ENCODE measurements at places on chromosomes 6 and 20. TPM values are rescaled to one million over a fixed set of nuclear protein-coding genes. Genes with fewer than 3 reads are reported as not detected.

Gene KCNG1
- not detected for total RNA-seq

Gene TFAP2D
- total RNA-seq = not detected

Gene ZDHHC14
- total RNA-seq = 3.0 TPM

Gene FUT9
- not detected for total RNA-seq

Gene GSTA3
- not detected for total RNA-seq

Gene AKAP12
- 0.07 TPM for total RNA-seq

Gene HEY2
- 1.3 TPM for total RNA-seq

Gene MYB
- total RNA-seq = 26.1 TPM

Gene SPATS1
- total RNA-seq = not detected

GRCh38 chr20:10261702-10262101 lies 43.1 kb downstream of the SNAP25 start:
- no peak for DNase-seq

DNA sequence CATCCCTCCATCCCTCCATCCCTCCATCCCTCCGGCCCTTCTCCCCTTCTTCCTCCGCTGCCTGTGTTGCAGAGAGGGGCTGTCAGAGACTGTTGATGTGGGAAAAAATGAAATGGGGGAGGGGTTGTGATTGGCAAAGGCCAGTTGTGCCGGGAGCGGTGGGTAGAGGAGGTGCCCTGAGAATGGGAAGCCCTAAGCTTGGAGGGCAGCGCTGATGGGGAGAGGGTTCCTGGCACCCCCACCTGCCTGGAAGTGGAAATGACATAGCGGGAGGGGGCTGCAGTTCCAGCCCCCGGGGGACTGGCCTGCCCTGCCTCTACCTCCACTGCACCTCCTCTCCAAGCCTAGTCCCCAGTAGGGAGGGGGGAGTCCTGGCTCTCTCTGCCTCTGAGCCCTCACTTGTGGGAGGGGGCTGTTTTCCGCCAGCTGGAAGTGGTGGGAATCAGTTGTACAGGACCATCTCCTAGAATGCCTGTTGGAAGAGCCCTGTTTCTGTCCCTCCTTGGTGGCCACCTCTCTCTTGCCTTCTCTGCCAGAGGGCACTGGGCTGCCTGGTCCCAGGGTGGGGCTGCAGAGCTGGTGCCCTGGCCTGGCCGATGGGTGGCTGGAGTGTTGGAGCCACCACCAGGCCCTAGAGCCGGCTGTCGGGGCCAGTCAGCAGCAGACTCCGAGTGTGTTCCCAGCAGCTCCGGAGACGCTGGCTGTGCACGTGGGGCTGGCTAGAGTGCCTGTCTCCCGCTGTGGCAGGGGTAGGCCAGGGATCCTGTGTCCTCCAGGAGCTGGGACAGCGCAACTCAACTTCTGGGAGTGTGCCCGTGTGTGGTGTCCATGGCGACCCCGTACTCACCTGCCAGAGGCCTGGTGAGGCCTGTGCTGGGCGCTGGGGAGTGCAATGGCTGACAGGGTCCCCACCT lies 1.5 kb downstream of the DLGAP4 start:
- DNase-seq = no peak

- DNase-seq = no peak
Observed at GRCh38 chr6:1987640-1988039, 257.8 kb downstream of the GMDS start.

DNA sequence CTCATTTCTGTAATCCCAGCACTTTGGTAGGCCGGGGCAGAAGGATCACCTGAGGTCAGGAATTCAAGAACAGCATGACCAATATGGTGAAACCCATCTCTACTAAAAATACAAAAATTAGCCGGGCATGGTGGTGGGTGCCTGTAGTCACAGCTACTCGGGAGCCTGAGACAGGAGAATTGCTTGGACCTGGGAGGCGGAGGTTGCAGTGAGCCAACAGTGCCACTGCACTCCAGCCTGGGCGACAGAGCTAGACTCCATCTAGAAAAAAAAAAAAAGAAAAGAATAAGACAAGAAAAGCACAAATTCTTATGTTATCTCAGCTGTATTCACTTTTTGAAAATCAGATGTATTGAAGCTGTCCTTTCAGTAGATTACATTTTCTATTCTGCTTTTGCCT lies 289.4 kb downstream of the GRIK2 start:
- no peak for DNase-seq

GRCh38 chr6:3294396-3294795 lies 35.6 kb downstream of the PSMG4 start:
- no peak for DNase-seq

- no peak for DNase-seq
Observed at GRCh38 chr6:17388365-17388764, 5.0 kb upstream of the CAP2 start.

- DNase-seq = no peak
Observed at GRCh38 chr6:144017166-144018094, 9.4 kb upstream of the PLAGL1 start.

GRCh38 chr6:142784344-142784743 lies 160.6 kb downstream of the HIVEP2 start:
- DNase-seq = peak; percentile 66

GRCh38 chr6:71444222-71444621 lies 155.6 kb downstream of the OGFRL1 start:
- DNase-seq = no peak

- DNase-seq = no peak
Observed at GRCh38 chr20:33343521-33343920, 57.8 kb downstream of the CDK5RAP1 start.

DNA sequence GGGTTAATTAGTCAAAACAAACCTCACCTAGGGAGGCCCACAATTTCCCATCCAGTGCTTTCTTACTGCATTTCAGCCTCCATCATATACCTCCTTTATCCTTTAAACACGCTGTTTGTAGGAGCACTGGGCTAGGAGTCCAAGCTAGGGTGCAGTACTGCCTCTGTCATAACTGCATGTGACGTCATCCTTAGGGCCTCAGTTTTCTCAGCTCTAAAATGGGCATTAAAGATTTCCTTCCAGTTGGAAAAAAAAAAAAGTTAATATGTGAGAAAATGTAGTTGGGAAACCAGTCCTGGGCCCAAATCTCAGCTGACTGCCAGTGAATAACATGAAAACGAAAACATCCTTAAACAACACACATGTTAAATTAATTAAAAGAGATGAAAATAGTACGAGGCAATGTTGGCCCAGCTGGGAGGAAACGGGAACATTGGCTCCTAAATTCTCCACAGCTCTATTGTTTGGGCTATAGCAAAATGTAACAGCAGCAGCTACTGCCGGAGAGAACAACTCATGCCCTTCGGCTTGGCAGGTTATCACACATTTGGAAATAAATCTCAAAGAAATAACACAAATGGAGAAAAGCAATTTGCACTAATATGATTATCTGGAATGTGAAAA lies 79.9 kb upstream of the CCDC167 start:
- DNase-seq = no peak

GRCh38 chr20:7650086-7650879 lies 290.0 kb downstream of the HAO1 start:
- peak; percentile 82 for DNase-seq

DNA sequence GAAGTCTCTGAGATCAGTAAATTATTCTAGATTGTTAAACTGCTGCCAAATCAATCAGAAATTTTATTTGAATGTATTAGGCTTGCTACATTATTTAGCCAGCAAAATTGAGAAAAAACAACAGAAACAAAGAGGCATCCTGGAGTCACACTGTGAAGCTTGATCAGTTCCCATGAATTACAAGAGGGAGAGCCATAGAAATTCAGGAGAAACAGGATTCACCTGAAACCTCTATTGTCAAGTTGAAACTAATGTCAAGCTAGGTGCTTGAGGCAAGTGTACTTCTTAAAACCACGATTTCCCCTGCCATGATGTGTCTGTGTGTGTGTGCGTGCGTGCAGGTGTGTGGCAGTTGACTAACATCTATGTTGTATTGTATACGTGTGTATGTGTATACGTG lies 439.1 kb upstream of the NOX3 start:
- DNase-seq = no peak

GRCh38 chr6:106107043-106107613 lies 21.0 kb downstream of the PRDM1 start:
- DNase-seq = no peak

- DNase-seq = no peak
Observed at GRCh38 chr6:26240157-26241032, 124.6 kb upstream of the BTN3A2 start.

- DNase-seq = no peak
Observed at GRCh38 chr6:35360349-35361138, 18.2 kb downstream of the PPARD start.

GRCh38 chr20:63064310-63064709 lies 57.5 kb upstream of the BHLHE23 start:
- no peak for DNase-seq

GRCh38 chr6:157069585-157069984 lies 253.7 kb downstream of the TMEM242 start:
- DNase-seq = no peak

DNA sequence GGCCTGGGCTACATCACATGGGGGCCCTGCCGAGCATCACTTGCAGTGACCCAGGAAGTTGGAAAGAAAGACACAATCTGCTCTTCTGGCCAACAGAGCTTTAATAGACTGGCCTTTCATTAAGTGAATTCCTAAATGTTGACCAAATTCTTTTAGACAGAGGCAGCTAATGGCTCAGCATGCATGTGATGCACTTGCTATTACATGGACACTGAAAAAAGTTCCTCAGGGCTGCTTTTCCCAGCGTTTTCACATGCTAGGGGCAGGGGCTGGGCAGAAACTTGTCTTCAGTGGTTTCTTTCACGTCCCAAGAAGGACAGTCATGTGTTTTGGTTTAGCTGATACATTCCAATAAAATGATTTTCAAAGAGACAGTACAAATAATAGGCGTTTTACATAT lies 651.0 kb upstream of the SLC35B3 start:
- no peak for DNase-seq

DNA sequence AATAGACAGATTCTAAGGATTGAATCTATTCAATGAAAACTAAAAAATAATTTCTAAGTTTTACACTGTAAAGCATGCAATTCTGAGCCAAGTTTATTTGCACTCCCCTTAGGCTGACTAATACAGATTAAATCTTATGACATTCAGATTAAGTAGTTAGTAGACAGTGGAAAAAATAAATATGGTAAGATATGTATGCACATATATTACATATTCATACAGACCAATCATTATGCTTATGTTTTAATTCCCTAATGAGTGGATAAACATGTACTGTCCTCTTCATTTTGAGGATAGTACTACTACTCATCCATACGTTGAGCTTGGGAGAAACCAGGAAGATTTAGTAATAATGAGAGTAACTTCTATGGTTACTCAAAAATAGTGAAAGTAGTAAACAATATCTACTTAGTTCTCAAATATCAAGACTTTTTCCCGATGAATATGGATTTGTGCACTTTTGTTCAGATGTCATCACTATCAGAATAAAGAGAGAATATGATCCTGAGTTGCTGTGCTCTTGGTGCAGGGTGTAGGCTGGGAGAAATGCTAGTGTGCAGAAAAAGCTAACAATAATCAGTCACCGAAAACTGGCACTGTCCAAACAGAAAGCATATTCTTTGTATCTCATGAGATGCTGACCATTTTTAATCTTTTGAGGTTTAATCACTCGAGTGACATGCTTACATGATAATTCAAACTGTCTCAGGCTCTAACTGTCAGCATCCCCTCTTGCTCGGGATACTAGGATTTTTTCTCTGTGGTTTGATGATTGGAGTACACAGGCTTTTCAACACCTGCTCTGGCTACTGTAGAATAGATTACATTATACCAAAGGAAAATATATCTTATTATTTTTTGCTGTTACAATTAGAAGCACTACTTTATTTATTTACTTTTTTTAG lies 111.6 kb downstream of the EPHA7 start:
- no peak for DNase-seq

DNA sequence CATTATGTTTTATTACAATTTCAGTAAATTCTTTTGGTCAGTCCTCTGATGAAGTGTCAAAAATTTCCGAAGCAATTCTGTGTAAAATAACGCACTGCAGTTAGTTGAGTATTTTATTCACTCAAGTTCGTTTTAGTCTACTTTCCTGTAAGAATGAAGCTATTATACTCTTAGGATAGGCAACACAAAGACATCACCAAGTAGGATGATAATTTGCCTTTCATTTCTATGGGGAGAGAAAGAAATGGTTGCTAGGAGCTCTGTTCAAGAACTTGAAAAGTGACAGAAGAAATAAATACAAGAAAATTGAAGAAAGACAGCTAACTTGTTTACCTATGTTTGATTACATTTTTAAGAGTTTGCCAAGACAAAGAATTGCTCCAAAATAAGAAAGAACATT lies 290.4 kb downstream of the EYS start:
- no peak for DNase-seq

DNA sequence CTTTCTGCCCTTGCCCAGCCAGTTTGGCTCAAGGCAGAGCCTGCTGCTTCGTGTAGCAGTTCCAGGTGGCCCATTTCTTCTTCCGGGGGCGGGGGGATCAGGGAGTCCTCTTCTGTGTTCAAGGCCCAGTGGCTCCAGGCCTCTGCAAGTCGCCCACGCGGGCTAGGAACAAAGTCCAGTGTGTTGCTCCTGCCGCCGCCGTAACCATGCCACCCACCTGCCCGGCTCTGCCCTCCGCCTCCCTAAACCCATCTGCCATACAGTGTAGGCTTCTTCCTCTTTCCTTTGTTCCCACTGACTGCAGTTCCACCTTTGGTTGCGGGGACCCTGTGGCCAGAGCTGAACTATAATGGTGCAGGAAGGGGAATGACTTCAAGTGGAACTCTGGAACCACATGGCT lies 43.9 kb upstream of the SRF start:
- DNase-seq = no peak

Data from OCI-LY7 (cell line).